ENCODE measurements at places on chromosomes 11 and 22.

- no peak for DNase-seq
These were observed 116.3 kb upstream of the NECTIN1 start for GRCh38 chr11:119845305-119845704.

DNA sequence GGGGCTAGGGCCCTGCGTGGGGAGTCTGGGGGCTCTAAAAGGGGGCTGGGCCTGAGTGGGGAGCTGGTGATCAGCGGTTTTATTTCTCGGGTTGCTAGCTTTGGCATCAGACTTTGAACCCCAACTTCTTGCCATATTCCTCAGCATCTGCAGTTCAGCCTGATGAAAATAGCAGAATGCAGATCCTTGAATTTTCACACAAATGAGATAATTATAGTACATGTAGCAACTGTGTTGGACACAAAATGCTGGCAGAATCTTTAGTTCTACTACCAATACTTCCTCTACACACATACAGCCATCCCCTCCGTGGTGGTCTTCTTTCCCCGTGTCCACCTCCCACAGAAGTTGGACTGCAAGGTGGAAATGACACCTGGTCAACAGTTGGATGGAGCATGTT lies 1.5 kb downstream of the ZC3H7B start:
- DNase-seq = no peak

DNA sequence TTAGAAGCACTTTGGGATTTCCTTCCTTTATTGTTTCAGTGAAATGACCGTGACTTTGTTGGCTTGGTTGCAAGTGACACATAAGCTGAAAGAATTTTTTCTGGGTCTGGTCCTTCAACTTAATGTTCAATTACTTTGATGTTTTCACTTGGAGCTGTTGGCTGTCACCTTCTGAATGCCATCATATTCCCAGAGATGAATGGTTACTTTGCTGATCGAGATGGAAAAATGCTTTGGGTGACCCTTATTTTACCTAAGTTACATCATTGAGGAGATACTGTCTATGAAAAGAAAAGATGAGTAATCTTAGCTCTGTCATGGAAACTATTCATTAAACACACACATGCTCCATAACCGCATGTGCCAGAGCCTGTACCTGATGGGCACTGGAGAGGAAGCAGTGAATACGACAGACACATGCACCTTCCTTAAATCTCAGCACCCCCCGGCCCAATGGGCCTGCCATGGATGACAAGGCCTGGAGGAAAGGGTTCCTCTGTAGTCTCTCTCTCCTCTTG lies 76.9 kb downstream of the TENM4 start:
- no peak for DNase-seq

GRCh38 chr22:22024440-22024839 lies 41.9 kb upstream of the TOP3B start:
- no peak for DNase-seq

All from T-cell (primary cell).